ENCODE measurements at places on chromosomes 11 and 22.

- peak; percentile 84 for DNase-seq
These were observed 6.3 kb upstream of the ZC3H12C start for GRCh38 chr11:110086892-110087309.

GRCh38 chr11:46981436-46981835 lies 44.9 kb downstream of the CSTPP1 start:
- DNase-seq: no peak

DNA sequence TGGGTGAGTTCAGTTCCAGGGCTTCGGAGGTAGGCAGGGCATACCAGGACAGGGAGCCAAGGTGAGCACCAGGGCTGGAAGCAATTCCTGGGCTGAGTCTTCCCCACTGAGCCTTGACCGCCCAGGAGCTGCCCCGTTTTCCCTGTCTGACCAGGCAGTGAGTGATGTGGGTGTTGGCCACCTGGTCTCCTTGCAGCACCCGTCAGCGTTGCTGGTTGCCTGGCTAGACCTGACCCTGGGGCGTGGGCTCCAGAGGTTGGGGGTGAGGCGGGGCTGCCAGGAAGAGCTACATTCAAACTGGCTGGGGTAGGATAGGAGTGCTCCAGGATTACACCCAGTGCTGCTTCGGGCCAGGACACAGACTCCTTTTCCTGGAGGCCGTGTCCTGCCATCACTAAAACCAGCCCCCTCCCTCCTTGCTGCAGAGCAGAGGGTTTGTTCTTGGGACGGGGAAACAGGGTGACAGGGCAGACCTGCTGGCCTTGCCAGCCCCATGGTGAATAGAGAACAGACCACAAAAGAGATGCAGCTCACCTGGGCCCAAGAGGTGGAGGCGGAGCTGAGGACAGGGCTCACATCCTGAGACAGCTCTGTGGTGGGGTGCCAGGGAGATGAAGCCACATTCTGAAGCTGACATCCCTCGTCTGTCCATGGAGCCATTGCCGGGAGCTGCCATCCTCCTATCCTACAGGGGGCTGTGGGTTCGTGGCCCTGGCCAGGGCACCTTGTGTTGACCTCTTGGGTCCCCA lies 14.2 kb downstream of the INCENP start:
- DNase-seq: no peak

DNA sequence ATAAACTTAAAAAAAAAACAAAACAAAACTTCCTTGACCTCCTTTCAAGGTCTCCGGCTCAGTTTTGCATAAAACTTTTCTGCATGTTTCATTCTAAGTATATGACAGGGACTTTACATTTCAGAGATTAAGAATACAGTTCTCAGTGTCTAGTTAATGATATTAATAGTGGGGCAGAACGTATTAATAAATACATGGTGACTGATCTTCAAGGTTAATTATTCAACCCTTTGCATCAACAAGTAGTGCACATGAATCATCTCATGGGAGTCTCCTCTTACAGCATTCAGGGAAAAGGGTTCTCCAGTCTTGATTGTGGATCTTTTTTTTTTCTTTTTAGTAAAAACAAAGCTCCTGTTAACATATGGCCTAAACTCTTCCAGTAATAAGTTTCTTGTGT lies 146.8 kb downstream of the KIRREL3 start:
- no peak for DNase-seq

- DNase-seq: no peak
These were observed 580.3 kb upstream of the CADM1 start for GRCh38 chr11:116084511-116084910.
